ENCODE measurements at places on chromosomes 11 and 22.

DNA sequence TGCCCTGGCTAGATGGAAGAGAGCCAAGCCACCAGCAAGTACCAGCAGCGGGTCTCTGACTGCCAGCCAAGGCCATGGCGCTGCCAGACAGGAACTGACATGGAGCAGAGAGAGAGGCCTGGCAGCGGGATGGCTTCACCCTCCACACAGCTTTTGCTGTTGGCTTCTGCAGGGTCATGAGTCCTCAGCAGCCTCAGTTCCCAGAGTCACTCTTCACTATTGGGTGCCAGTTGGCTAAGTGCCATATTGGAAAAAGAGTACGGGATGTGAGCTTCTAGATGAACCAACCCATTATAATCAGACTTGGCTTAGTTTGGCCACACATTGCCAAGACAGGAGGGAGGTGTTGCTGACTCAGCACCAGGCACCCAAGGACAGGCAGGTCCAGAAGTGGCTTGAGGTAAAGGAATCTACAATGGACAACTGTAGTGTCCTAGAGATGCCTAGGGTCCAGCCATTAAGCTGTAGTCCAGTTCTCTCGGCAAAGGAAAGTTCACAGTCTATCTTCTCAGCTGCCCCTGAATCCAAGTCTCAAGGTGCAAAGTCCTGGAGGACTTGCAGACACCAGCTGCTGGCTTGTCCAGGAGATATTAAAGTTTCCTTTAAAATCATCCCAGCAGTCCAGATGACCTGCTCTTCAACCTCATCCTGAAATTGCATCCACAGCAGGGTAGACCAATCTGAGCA lies 40.7 kb upstream of the POU2AF1 start:
- DNase-seq: no peak

GRCh38 chr11:78292109-78292803 lies 103.5 kb downstream of the USP35 start:
- DNase-seq: peak; percentile 94

- no peak for DNase-seq
These were observed 712.3 kb downstream of the METTL15 start for GRCh38 chr11:28820296-28820989.

GRCh38 chr11:29616611-29617010 lies 400.2 kb downstream of the KCNA4 start:
- DNase-seq: no peak

DNA sequence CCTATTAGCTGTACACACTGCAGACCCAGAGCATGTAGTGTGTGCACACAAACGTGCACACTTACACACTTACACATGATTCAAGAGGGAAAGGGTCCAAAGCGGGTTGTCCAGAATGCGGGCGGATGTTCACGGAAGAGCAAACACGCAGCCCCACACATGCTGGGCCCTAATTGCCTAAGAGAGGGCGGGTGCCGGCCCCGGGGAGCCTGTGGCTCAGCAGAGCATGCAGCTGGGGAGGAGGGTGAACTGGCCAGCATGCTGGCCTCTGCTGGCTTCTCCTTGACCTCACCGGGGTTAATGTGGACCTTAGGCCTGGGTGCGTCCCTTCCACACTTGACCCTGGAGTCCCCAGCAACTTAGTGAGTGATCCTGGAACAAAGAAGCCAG lies 816.3 kb downstream of the BRD1 start:
- DNase-seq: no peak

GRCh38 chr11:75779960-75780359 lies 11.4 kb downstream of the DGAT2 start:
- DNase-seq: peak; percentile 85

GRCh38 chr22:34783436-34783835 lies 282.5 kb upstream of the ISX start:
- no peak for DNase-seq

GRCh38 chr11:87063982-87064381 lies 26.2 kb downstream of the TMEM135 start:
- DNase-seq: no peak

GRCh38 chr22:24236656-24237055 lies 8.2 kb downstream of the GGT5 start:
- no peak for DNase-seq

- DNase-seq: peak; percentile 53
These were observed 19.3 kb upstream of the FXYD2 start for GRCh38 chr11:117843666-117844484.

DNA sequence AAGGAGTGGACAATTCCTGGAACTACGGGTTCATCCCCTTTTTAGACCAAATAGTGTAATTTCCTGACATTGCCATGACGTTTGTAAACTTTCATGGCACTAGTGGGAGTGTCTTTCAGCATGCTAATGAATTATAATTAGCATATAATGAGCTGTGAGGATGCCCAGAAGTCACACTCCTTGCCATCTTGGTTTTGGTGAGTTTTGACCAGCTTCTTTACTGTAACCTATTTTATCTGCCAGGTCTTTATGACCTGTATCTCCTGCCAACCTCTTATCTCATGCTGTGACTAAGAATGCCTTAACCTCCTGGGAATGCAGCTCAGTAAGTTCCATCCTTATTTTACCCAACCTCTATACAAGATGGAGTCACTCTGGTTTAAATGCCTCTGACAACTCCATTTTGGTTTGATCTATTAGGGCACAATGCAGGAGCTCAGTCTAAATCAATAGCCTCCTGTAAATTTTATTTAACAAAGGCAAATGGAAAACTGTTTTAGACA lies 20.7 kb downstream of the OR10A6 start:
- DNase-seq: no peak

DNA sequence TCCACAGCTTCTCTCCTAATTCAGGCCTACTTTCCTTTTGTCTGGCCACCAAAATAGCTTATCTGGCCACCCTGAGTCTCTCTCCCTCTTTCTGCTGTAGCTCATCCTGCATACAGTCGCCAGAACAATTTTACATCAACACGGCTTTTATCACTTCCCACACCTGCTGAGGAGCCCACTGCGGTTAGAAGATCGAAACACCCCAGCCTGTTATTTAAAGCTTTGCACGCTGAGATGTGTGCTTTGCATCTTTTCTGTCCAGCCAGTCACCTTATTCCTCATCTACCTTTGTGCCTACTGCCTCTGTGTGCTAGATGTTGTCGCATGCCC lies 96.0 kb downstream of the COMMD9 start:
- peak; percentile 30 for DNase-seq

GRCh38 chr11:20161230-20161918 lies 1.1 kb upstream of the DBX1 start:
- no peak for DNase-seq

All from hematopoietic multipotent progenitor cell treated with erythropoietin and hydrocortisone succinate and interleukin-3 and kit ligand, for 8 days (in vitro differentiated cells).